ENCODE measurements at places on chromosomes 1 and 21.
A peak's percentile ranks its signal among the peaks of the same experiment; 100 is the strongest.

DNA sequence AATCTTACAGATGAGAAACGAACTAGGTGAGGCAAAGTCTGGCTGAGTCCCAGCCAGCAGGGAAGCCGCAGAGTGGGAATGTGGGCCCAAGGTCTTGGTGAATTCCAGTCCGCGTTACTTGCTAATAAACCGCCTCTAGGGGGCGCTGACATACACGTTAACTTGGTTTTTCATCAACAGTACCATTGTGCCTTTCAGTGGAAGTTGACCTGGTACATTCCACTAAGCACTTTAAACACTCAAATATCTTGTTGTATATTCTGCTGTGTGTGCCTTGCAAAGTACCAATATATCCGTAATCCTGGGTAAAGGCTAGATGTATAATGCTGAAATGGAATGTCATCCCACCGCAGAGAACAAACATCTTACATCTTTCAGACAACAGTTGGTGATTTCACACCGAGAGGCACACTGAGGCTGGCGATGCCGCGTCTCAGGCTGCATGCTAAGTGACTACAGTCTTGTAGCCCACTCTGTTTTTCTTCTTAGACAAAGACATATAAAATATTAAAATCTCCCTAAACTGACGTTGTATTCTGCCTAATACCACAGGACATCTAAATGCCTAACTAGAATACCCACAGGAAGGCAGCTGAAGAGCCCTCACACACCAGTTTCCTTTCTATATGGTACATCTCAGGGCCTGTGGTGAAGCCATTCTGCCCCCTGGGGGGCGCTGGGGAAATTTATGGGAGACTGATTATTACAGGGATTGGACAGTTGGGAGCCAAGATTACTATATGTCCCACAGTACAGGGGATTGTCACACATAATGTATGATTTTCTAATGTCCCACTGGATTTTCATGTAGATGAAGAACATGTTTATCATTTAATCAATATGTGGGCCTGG, 49.2 kb upstream of the C1orf198 start:
- peak; percentile 72 for DNase-seq

DNA sequence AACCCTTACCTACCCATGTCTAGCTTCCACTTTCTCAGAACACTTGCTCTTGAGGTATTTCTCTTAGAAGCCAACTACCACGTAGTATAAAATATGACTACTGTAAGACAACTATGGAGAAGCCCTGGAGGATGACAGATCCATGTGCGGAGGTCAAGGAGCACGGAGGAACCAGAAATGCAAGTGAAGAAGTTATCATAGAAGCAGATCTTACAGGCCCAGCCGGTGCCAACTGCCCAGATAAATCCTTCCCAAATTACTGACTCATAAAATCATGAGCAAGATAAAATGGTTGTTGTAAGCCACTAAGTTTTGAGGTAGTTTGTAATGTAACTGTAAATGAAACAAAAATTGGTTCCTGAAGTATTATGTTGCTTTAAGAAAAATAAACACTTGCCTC, 12.6 kb downstream of the GTF2B start:
- no peak for DNase-seq

DNA sequence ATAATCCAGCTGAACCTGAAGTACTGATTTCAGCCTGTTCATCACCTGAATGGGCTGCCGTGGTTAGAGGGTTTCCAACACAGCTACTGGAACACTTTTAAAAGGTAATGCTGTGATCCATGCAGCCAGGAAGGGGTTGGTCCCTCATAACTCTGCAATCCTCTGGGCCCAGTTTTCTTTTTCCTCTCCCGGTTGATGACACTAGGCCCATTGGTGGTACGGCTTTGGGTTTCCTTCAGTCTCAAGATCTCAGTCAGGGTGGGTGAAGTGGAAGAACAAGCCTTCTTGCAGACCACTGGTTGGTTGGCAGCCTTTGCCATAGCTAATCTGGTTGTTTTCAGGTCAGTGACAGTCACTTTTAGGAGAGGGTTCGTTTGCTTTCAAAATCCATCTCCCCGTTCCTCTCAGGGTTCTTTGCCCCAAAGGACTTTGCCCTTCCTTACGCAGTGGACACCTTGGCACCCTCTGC, 502 bp upstream of the SLC35A3 start:
- DNase-seq = no peak

- DNase-seq = no peak
Observed at GRCh38 chr1:72690871-72691270, 408.5 kb upstream of the NEGR1 start.

DNA sequence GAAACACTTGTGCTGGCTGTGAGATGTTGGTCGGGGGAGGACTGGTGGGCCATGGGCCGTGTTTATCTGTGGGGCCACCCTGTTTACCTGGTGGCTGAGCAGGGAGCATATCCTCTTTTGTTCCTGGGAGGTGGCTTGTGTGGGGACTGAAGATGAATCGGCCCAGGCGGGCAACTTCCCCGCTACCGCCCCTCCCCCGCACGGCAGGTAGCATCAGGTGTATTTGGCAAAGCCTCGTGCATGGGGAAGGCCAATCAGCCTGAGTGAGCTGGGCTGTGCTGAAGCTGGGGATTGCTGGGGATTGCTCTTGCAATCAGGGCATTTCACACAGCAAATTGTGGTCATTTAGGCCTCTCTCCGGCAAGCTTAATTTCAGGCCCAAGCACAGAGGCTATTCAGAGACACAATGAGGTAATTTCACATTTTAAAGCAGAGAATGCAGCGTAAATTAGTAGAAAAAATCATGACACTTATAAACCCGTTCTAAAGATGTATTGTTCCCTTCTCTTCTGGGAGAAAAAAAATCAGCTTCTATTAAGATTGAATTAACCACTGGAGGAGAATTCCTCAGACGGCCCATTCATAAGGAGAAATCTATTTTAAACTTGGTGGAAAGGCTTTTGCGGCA, 197.7 kb upstream of the POU3F1 start:
- DNase-seq = no peak

Data from endothelial cell of umbilical vein (primary cell).